ENCODE measurements at places on chromosomes 7 and 10.

DNA sequence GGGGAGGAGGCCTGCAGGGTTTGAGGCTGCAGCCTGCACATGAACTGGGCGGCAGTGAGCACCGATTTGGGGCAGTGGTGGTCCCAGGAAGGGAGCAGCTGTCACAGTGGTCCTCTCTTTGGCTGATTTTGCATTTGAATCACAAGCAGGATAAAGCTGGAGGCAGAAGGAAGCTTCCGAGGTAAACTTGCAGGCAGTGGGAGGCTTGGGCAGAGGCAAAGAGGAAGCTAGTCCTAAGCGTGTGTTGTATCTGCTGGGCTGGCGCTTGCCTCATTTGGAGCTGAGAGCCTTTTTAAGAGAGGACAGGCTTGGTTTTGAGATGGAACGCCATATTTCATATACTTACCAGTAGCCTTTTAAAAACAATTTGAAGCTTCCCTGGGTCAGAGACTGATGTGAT lies 177.2 kb upstream of the PODXL start:
- DNase-seq = no peak

- no peak for DNase-seq
These were observed 132.3 kb downstream of the DPY19L1 start for GRCh38 chr7:34904987-34905386.

DNA sequence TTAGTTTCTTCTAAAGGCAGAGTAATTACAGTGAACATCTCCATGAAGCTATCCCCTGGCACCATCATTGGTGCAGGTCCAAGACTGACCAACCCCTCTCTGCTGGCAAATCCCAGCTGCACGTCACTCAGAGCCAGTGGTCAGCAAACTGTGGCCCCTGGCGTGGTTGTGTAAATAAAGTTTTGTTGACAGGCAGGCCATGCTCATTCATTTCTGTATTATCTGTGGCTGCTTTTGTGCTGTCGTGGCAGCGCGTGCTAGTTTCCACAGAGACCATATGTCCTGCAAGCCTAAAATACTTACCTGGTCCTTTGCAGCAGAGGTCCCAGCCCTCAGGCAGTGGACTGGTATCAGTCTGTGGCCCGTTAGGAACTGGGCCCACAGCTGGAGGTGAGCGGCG lies 117.6 kb upstream of the NPS start:
- no peak for DNase-seq

DNA sequence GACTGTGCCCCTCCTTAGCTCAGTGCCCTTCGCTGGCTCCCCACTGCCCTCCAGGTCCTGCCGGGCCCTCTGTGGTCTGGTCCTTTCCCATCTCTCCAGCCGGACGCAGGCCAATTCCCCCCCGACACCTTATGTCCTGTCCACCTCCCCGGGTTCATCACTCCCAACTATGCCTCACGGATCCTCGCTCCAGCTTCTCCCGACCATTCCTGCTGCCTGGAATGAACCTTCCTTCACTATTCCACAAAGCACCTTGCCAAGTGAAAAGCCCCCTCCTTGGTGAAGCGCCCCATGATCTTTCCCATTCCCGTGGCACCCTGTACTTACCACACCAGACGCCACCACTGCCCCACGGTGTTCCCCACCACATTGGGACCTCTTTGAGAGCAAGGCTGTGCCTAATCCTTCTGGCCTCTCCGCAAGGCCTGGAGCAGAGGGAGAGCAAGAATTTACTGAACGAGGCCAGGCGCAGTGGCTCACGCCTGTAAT lies 47.2 kb downstream of the TMEM270 start:
- no peak for DNase-seq

GRCh38 chr10:84177541-84178141 lies 4.0 kb downstream of the GPR15LG start:
- DNase-seq = no peak

DNA sequence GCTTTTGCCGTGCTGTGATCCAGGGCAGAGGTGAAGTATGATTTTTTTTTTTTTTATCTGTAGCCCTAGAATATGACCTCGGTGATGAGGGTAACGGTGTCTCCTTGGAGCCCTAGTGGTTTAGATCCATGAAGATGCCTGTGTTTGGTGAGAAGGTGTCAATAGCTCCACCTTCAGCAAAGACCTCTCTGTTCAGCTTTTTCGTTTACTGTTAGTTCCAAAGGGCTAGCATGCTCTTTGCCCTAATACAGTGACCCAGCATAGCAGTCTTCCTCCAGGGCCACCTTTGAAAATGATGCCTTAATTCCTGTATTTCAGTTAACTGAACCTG lies 746 bp upstream of the MRPS16 start:
- no peak for DNase-seq

DNA sequence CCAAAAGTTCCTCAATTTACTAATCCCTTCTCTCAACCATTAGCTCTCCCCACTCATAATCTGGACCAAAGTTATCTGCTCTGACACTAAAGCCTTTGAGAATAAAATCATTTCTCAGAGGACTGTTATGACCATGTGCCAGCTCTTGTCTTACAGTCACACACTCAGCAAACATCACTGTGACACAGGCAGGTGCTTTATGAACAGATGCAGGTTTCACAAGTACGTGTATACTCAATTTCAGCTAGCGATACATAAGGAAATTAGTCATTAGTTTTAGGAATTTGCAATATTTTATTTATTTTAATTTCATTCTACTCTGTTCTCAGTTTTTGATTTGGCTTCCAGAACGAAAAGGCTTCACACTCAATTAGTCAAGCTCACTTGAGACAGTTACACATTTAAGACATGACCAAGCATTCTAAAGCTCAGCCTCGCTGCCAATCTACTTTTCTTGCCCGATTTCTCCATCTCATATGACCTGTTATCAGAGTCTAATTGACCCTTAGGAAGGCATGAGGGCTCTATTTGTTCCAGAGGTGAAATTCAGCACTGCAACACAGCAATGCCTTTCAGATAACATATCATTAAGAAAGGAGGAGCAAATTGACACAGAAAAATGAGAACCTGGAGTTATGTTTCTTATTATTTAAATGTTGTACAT lies 76.8 kb downstream of the TFEC start:
- no peak for DNase-seq

Data from IMR-90 (cell line).